Effector CD8-positive, alpha-beta T cell (primary cell): ENCODE measurements at places on chromosomes 7 and 10.

- no peak for DNase-seq
These were observed 131.8 kb downstream of the SNX10 start for GRCh38 chr7:26423436-26423835.

DNA sequence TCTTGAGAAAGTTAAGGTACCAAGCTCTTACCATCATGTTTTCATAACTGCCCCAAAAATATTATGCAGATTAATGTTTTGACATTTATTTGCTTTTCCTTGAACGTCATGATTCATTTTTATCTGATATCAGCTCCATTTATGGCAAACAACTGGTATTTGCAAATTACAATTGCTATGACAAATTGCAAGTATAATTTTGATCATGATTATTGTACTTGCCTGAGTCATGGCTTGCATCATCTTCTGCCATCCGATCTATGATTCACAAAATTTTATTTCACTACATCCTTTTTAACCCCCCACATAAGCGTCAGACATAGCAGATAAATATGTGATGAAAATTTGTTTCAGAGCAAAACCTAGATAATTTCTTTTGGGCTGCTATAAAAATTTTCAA, 155.0 kb downstream of the STK31 start:
- no peak for DNase-seq

DNA sequence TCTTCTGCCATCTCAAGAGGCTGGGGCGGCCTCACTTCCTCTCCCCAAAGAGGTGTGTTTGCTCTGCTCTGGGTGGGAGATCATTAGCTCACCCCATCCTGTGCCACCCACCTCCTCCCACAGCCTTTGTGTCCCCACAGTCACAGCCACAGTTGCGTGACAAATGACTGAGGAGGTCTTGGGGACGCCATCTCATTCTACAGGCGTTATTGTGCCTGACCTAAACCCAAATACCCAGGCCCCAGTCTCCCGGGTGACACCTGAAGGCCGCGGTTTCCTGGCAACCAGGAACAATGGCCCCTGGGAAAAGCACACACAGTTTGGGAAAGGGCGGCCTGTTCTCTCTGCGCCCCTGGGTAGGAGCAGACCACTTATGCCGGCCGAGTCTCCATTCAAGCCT, 51.6 kb downstream of the SLIT1 start:
- no peak for DNase-seq

- no peak for DNase-seq
These were observed 179.4 kb upstream of the INHBA start for GRCh38 chr7:41882256-41882655.

GRCh38 chr10:34139559-34139958, 675.5 kb downstream of the PARD3 start:
- no peak for DNase-seq

DNA sequence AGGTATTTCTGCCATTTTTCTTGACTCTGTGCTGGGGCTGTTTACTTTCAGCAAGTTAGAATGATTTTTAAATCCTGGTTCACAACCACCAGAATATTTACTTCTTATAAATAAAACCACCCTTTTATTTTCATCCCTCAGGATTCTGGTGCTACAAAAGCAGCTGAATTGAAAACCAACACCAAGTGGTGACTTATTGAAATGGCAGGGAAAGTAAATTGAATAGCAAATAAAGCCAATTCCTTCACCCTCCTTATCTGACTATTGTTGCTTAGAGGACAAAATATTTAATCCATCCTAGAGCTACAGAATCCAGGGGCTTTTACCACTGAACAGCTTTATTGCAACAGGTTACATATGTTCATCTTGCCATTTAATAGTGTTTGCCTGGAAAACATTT, 828.6 kb upstream of the GHITM start:
- DNase-seq, result no peak

GRCh38 chr7:29146888-29147609, 712 bp upstream of the CPVL start:
- no peak for DNase-seq

- no peak for DNase-seq
These were observed 114.1 kb downstream of the ABCA13 start for GRCh38 chr7:48285373-48285772.

- no peak for DNase-seq
These were observed 1.0 kb upstream of the PSMC2 start for GRCh38 chr7:103346396-103346795.

- DNase-seq, result no peak
These were observed 95.0 kb downstream of the LRRC18 start for GRCh38 chr10:48844616-48845015.

DNA sequence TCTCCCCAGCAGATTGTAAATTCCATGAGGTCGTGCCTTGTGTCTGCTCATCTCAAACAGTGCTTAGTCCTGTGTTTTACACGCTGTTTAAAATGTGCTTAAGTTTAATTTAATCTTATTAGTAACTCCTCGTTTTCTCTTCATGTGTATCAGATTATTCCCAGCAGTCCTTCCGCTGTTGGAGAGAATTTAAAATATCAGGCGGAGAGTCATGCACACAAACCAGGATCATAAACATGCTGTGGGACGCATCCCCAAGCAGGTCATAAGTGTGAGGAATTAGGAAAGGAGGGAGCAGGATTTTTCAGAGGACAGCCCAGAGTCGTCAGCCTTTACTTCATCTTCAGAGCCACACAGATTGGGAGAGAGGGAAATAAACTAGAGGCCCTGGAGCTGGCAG, 4.2 kb upstream of the SORBS1 start:
- DNase-seq, result no peak

- no peak for DNase-seq
These were observed 103.0 kb upstream of the LSM8 start for GRCh38 chr7:118080947-118081346.

DNA sequence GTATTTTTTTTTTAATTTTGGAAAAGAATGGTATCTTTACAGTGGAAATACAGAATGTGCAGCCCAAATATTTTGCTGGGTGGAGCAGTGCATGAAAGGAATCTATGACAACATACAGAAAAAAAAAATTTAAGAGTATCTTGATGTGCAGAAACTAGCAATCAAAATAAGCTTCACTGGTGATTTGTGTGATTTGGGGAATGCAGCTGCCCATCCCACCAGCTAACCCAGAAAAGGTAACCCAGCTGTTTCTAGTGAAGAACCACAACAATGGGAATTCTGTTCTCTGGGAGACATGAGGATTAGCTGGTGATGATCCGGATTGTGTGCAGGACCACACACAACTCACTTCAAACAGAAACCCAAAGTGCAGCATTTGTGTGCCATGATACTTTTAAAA, 375.5 kb downstream of the SEMA3D start:
- no peak for DNase-seq

DNA sequence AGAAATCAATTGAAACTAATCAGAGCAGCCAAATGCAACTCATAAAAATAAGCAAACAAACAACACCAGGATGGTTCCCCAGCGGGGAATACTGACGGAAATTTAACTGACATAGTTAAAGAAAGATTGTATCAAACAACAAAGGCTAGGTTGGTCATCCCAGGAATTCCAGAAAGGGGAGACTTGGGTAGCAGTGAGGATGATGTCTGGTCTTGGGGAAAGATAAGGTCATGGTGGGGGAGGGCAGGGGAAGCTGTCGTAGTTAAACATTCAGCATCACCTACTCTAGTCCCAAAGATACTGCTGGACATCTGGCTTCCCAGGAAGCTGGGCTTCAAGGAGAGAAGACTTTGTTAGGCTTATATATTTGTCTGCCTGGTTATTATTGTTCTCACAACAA, 50.4 kb downstream of the DYNC1I1 start:
- no peak for DNase-seq

GRCh38 chr10:17418249-17418648, 36.1 kb downstream of the ST8SIA6 start:
- no peak for DNase-seq

DNA sequence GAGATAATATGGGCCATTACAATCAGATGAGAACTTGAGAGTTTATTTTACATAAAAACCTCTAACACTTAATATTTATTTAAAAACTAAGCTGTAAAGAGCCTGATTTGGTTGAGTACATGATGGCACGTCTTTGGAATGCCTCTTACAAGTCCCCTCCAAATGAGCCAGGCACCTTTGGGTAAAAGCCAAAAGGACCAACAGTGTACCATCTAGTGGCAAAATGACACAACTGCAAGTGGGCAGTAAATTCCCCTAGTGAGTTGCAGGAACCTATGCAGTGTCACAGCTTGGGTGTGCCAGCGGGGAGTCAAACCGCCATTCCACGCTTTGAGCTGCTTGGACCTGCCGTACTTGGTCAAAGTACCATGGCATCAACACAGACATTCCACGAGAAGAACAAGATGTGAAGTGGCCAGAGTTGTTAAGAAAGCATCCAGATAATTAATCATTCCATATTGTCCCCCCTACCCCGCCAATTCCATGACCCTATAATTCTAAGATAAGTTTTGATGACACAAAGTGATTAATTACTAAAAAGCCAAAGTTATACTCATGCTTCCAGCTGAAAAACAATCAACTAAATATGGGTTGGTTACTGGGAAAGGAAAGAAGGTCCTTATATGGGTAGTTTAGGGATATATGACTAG, 115.2 kb downstream of the SORBS1 start:
- no peak for DNase-seq

DNA sequence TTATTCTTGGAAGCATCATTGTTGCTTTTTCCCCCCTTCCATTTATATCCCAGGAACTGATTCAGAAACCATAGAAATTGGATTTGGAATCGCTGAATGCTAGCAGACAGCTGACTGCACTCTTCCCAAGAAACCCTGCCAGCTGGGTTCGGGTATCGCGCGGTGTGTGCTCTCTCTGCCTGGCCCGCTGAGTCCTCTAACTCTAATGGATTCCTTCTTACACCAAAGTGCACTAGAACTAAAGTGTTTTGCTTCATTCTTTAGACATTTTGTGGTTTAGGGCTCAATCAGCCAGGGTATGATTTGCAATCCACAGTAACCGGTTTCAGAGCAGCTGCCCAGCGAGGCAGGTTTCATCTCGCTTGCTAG, 92.2 kb downstream of the EGFR start:
- DNase-seq, result no peak

DNA sequence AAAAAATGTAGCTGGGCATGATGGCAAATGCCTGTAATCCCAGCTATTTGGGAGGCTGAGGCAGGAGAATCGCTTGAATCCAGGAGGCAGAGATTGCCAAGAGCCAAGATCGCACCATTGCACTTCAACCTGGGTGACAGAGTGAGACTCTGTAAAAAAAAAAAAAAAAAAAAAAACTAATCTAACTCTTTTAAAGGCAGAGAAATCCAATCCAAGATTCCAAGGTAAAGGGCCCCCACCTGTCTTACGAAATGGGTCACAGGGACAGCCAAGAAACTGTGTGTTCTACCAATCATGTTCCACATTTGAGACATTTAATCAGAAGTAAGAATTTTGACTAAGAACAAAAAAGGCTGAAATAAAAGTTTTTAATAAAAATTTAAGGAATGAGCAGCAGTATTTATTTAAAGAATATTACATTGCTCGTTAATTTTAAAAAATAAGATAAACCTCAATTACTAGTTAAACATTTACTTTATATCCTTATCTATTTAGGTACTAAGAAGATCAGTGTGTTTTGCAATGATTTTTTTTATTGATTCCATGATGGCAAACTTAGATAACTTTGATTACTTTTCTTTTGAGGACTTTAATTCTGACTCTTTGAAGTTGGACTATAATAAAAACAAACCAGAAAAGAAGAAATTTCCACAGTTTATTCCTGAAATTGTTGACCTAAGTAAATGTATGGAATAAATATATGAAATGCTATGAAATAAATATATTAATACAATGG, 6.7 kb upstream of the OAT start:
- no peak for DNase-seq

DNA sequence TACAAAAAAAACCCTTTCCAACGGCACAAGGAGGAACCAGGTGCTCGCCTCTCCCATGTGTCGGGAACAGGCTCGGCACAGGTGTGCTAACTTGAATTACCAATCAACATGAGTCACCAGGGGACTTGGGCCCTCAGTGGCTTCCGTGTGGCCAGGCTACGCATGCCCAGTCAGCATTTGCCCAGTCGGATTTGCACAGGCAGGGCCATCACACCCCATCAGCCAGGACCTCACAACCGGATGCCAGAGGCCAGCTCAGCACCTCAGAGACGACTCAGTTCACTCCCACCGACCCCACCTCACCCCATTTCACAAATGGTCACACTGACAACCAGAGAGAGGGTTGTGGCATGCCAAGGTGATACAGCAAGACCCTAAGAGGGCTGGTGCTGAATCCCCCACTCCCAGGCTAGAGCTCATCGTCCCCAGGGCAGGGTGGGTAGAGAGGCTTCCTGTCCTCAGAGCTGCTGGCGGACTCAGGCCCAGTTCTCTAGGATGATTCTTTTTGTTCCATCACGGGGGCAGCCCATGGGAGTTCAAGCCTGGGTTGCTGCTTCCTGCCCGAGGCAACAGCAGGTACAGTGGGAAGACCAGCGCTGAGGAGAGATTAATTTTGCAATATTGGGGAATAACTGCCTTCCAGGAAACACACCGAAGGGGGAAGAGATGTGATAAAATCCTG, 13.6 kb downstream of the ANXA11 start:
- no peak for DNase-seq

DNA sequence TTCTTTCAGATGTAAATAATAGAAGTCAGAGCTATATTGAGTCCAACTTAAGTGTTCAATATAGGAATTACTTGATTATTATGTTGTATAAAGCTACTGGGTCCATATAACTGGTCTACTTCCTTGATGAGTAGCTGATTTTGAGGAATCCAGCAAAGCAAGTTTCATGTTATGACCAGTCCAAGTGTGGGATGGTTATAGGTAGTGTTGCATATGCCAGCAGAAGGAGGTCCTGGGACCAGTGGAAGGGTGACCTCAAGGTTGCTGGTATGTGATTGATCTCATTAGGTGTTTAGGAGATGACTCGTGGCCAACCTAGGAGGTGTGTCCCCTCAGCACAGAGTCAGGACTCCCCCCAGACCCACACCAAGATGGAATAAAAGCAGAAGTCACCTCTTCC, 551.5 kb downstream of the KCNMA1 start:
- DNase-seq, result no peak

- DNase-seq, result no peak
These were observed 1069.9 kb downstream of the DNAJB9 start for GRCh38 chr7:109639561-109639960.

GRCh38 chr10:13632884-13633440, 46.2 kb downstream of the PRPF18 start:
- no peak for DNase-seq

- no peak for DNase-seq
These were observed 125.8 kb downstream of the MAD1L1 start for GRCh38 chr7:2106924-2107323.

GRCh38 chr10:18759575-18759974, 100.3 kb downstream of the ARL5B start:
- no peak for DNase-seq

DNA sequence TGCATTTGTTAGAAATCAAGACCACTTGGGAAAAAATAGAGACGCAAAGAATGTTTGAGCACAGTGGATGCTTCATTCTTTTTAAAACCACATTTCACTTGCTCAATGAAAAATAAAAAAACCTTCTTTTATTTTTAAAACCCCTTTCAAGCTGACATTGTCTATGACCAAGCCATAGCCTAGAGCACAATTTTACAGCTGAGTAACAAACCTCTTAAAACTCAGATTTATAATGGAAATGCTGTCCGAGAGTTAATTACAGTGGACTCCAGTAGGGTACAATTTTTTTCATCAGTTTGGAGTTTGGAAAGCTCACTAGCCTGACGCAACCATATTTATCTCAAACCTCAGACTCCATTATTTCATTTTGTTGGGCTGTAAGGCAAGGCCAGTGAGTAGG, 116.3 kb downstream of the RNLS start:
- DNase-seq, result no peak

GRCh38 chr10:34193931-34194626, 621.0 kb downstream of the PARD3 start:
- DNase-seq, result no peak

- no peak for DNase-seq
These were observed 78.0 kb upstream of the C1QL3 start for GRCh38 chr10:16599662-16600061.

- no peak for DNase-seq
These were observed 28.9 kb upstream of the TNRC18 start for GRCh38 chr7:5452470-5452899.
